ENCODE measurements at places on chromosomes 12 and 14. TPM values are rescaled to one million over a fixed set of nuclear protein-coding genes. Genes with fewer than 3 reads are reported as not detected.

C3AR1 gene
- total RNA-seq, result 22.2 TPM

HOXC11 gene
- not detected for total RNA-seq

FOXN3 gene
- total RNA-seq, result 171 TPM

PDZRN4 gene
- total RNA-seq, result 0.49 TPM

ENDOU gene
- total RNA-seq, result not detected

TMEM30B gene
- total RNA-seq, result 3.0 TPM

ARHGEF25 gene
- 2.1 TPM for total RNA-seq

FAM222A gene
- not detected for total RNA-seq

FOXA1 gene
- total RNA-seq, result not detected

PMCH gene
- not detected for total RNA-seq

POTEM gene
- not detected for total RNA-seq

CISTR gene
- not detected for total RNA-seq

TAPBPL gene
- 26.3 TPM for total RNA-seq

TEX22 gene
- total RNA-seq, result not detected

CAPZA3 gene
- total RNA-seq, result not detected

TMEM179 gene
- not detected for total RNA-seq

SDSL gene
- 2.9 TPM for total RNA-seq

STXBP6 gene
- total RNA-seq, result 11.7 TPM

TBC1D30 gene
- 5.8 TPM for total RNA-seq

EIF2S3B gene
- 0.85 TPM for total RNA-seq

LTB4R gene
- 6.8 TPM for total RNA-seq

SLC39A9 gene
- 64.1 TPM for total RNA-seq

PSMB5 gene
- 97.8 TPM for total RNA-seq

CS gene
- 278 TPM for total RNA-seq

CCDC175 gene
- not detected for total RNA-seq

FAM186B gene
- total RNA-seq, result 0.49 TPM

FBXO33 gene
- total RNA-seq, result 16.5 TPM

IGF1 gene
- 214 TPM for total RNA-seq
